ENCODE measurements at places on chromosomes 5 and 9.

GRCh38 chr9:136554870-136555269 lies 9.0 kb upstream of the NOTCH1 start:
- DNase-seq: no peak

- DNase-seq: no peak
These were observed 95.2 kb downstream of the C9orf152 start for GRCh38 chr9:110112792-110113191.

DNA sequence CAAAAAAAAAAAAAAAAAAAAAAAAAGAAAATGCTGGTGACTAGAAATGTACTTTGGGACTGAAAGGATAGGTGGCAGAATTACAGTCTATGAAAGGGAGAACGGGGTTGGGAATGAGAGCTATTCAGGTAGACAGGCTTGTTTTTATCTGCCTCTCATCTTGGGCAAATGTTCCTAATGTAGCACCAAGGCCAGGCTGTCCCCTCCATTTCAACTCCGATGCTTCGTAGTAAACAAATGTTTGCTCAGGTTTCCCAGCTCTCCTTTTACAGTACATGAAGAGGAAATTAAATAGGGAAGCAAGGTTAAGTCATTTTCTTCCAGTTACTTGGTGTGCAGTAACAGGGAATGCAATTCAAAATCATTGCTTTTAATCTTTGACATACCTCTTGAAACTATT lies 4.4 kb upstream of the BASP1 start:
- no peak for DNase-seq

GRCh38 chr5:67695369-67695768 lies 498.8 kb upstream of the CD180 start:
- no peak for DNase-seq

- no peak for DNase-seq
These were observed 148.3 kb downstream of the PRDM9 start for GRCh38 chr5:23655674-23656073.

DNA sequence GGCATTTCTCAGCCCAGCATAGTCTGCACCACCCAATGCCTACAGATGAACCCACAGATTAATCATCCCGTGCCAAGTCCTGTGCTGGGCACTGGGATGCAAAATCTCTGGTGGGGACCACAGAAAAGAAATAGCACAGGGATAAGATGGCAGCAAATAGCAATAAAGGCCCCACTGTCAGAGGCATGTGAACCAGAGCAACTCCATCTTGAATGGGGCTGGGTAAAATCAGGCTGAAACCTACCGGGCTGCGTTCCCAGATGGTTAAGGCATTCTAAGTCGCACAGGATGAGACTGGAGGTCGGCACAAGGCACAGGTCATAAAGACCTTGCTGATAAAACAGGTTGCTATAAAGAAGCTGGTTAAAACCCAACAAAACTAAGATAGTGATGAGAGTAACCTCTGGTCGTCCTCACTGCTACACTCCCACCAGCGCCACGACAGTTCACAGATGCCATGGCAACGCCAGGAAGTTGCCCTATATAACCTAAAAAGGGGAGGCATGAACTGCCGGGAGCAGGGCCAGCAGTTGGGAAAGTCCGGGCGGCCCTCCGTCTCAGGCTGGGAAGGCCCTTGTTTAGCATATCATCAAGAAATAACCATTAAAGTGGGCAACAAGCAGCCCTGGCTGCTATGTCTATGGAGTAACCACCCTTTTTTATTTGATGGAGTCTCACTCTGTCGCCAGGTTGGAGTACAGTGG lies 65.2 kb downstream of the C9orf50 start:
- no peak for DNase-seq

GRCh38 chr5:159773062-159773924 lies 143.0 kb upstream of the ADRA1B start:
- peak; percentile 85 for DNase-seq

DNA sequence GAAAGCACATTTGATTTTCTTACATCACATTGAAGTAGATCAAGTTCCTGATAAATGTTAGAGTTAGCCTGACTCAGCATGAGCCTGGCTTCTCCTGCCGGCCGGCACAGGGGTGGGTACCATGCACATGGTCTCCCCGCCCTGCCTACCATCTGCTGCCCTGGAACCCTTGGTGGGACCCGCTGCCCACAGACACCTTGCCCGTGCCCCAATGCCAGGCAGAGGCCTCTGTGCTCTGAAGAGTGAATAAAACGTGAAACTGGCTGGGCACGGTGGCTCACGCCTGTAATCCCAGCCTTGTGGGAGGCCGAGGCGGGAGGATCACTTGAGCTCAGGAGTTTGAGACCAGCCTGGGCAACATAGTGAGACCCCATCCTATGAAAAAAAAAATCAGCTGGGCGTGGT lies 17.3 kb downstream of the EXD3 start:
- DNase-seq: no peak

DNA sequence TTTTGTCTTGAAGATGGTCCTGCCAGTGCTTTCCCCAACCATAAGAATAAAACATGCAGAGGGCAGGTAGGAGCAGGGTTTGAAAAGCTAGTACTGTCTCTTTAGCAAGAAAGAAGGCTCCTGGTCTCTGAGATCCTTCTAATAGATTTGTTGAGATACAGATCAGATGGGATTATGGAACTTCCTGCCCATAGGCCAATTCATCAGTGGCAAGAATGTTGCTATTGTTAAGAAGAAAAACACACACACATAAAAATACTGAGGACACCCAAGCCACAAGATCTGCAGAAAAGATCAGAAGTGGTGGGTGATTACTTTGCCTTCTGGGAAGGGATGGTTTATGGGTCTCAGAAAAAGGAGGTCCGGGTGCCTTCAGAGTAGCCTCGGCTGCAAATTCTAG lies 59.8 kb downstream of the TNC start:
- DNase-seq: no peak

GRCh38 chr5:142939884-142940283 lies 169.7 kb downstream of the ARHGAP26 start:
- no peak for DNase-seq

GRCh38 chr5:83270311-83270710 lies 193.0 kb downstream of the XRCC4 start:
- DNase-seq: no peak

- DNase-seq: no peak
These were observed 547.6 kb upstream of the WWC1 start for GRCh38 chr5:167743695-167744464.

- DNase-seq: no peak
These were observed 183.6 kb downstream of the PTTG1 start for GRCh38 chr5:160605266-160605665.

DNA sequence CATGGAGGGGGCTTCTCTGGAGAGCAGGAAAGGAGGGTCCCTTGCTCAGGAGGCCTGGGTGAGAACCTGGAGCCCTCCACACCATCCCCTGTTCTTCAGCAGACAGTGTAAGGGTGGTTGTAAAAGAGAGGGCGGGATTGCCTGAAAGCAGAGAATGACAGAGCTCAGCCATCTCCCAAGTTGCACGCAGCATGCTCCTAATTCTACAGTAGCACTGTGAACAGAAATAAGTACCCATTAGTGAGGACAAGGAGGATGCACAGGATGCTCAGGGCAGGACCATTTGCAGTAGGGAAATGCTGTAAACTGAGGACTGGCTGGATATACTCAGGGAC lies 8.4 kb downstream of the CCDC69 start:
- DNase-seq: no peak

DNA sequence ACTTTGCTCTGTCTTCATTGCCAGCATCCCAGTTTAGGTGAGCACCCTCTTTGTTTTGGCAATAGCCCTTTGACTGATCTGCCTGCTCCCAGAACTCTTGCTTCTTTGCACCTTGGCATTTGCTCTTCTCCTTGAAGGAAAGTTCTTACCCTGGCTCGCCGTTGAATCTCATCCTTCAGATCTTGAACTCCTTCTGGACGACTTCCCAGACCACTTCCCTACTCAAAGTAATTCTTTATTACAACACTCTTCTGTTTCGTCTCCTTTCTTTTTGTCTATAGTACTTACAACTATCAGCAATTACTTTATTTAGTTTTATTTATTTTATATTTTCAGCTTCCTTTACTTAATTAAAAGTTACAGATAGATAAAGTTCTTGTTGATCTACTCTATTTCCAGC lies 1510.1 kb downstream of the MAT2B start:
- no peak for DNase-seq

- DNase-seq: no peak
These were observed 8.4 kb upstream of the KIF12 start for GRCh38 chr9:114107286-114108001.

DNA sequence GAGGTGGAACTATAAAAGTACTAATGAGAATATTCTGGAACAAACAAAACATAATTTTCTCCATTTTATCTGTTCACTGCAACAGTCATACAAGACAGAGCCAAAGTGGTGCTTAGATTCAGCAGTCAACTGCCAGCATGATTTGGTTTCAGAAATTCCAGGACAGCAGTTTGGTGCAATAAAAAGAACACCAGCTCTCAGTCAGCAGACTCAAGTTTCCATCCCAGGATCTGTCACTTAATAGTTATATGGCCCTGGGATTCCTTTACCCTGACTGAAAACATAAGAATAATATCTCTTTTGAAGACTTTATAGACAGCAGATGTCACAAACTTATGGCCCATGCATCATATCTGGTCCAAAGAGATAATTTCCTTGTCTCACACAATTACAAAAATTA lies 92.8 kb upstream of the RASEF start:
- DNase-seq: no peak
